ENCODE measurements at places on chromosomes 3 and 15.
A peak's percentile ranks its signal among the peaks of the same experiment; 100 is the strongest.

GRCh38 chr3:49563040-49563578 is 8.8 kb downstream of the BSN start:
- DNase-seq, result no peak

DNA sequence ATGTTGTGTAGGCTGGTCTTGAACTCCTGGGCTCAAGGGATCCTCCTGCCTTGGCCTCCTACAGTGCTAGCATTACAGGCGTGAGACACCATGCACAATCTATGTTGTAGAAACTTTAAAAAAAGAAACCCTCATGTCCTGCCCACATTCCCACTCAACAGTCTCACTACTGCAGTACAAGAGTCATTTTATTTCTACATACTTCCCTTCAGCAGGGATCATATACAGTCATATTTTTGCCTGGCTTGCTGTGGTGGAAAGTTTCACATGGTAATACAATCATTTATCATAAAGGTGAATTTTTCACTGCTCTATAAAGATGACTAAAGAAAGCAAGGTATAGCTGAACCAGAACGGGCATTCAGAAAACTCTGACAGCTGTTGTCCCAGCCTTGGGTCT is 53.8 kb upstream of the PIK3CB start:
- no peak for DNase-seq

DNA sequence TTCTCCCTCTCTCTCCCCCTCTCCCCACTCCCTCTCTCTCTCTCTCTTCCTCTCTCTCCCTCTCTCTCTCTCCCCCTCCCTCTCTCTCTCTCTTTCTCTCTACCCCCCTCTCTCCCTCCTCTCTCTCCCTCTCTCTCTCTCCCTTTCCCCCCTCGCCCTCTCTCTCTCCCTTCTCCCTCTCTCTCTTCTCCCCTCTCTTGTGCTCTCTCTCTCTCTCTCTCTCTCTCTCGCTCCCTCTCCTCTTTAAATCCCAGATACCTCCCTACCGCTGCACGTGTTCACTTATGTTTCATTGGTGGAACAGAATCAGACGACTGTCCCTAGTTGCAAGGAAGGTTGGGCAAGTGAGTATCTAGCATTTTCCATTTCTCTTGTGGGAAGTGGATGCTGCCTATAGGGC is 166.5 kb downstream of the EBLN2 start:
- no peak for DNase-seq

- DNase-seq, result no peak
Measured at GRCh38 chr3:128735884-128736283, 9.9 kb downstream of the RAB7A start.

DNA sequence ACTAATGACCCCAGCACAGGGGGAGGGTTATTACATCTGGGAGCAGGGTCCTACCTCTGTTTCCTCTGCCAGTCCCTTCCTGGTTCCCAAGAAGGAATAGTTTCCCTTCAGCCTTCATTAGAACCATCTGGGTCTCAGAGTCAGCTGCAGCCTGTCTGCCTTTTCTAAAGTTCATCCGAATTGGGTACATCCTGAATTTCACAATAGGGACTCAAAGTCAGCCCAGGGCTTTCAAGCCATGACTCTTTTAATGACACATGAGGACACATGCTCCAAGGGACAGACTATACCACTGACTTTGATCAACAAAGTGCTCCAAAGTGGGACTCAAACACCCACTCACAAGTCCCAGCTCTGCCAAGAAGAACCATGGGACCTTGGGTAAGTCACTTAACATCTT is 12.7 kb upstream of the CRABP1 start:
- no peak for DNase-seq

- DNase-seq, result no peak
Measured at GRCh38 chr3:180287703-180288102, 251.0 kb upstream of the PEX5L start.

- no peak for DNase-seq
Measured at GRCh38 chr3:159929171-159930141, 59.2 kb upstream of the IL12A start.

- DNase-seq, result no peak
Measured at GRCh38 chr15:74646480-74646879, 30.8 kb downstream of the CLK3 start.

DNA sequence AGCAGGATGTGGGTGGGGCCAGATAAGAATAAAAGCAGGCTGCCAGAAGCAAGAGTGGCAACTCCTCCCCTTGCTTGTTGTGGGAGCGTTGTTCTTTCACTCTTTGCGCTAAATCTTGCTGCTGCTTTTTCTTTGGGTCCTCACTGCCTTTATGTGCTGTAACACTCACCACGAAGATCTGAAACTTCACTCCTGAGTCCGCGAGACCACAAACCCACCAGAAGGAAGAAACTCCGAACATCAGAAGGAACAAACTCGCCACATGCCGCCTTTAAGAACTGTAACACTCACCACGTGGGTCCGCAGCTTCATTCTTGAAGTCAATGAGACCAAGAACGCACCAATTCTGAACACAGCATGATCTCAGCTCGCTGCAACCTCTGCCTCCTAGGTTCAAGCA is 72.9 kb downstream of the IL12A start:
- DNase-seq, result no peak

- DNase-seq, result no peak
Measured at GRCh38 chr15:70604666-70605315, 158.6 kb downstream of the UACA start.

DNA sequence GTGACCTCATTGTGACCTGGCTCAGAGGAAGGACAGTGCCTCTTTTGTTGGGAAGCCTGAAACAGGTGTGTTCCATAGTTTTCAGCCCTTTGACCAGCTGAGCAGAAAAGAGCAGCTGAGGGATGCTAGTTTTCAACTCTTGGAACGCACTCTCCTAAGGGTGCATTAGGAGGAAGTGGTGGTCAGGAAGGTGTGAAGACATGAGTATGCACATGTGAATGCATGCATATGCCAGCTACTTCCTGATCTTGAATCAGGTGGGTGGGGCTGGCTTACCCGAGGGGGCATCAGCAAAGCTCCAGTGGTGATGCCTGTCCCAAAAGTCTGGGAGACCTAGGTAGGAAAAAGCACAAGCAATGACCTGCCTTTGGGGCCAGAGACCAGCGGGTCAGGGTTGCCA is 23.3 kb upstream of the CEMIP start:
- DNase-seq, result no peak

GRCh38 chr3:66836363-66837152 is 161.5 kb upstream of the KBTBD8 start:
- DNase-seq, result no peak

DNA sequence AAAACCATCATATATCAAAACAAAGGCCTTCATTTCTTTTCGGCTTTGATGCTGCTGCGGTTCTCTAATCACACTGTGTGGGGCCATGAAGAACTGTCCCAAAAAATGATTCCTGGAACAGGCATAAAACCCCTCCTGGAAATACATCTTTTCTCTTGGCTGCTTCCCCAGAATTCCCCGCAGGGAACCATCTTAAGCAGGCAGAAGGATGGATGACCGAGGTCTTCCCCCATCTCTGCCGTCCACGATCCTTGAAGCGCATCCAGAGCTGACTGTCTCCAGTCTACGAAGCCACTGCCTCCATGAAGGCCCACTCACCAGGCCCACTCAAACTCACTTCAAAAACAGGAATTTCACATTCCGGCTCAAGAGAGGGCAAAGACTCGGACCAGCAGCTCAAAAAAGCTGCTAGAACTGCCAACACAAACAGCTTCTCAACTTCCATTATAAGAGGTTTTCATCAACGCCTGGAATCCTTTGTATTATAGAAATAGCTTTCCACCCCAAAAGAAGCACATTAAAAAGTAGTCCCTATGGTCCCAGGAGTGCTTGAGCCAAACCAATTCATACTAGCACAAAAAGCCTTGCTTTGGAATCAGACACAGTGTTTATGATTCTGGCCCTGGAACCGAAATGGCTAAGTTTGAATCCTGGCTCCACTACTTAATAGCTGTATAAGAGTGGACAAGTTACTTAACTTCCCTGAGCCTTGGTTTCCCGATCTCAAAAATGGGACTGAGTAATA is 487.5 kb upstream of the WNT5A start:
- no peak for DNase-seq

- no peak for DNase-seq
Measured at GRCh38 chr15:40146037-40146436, 14.8 kb upstream of the BUB1B start.

- no peak for DNase-seq
Measured at GRCh38 chr3:129421988-129422745, 6.3 kb downstream of the EFCAB12 start.

GRCh38 chr3:25038271-25038670 is 389.8 kb upstream of the RARB start:
- DNase-seq, result no peak

DNA sequence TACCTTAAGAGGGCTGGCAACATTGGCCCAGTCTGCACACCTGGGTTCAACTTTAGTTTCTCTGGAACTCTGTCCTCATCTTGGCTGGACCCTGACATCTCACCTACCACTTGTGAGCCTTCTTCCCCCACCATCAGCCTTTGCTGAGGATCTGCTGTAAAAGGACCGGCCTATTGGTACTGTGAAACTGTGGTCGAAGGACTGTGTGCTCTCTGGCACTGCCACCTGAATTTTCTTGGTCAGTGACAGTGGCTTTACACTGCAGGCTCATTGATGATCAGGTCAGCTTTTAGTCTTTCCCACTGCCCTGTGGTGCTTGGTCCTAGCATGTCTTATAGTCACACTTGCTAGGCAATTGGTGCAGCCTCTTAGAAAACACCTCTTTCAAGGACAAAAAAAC is 86.9 kb downstream of the PEX5L start:
- no peak for DNase-seq

GRCh38 chr3:9976721-9977709 is 9.6 kb downstream of the EMC3 start:
- no peak for DNase-seq

- peak; percentile 29 for DNase-seq
Measured at GRCh38 chr3:71582036-71582611, 1.4 kb downstream of the FOXP1 start.

DNA sequence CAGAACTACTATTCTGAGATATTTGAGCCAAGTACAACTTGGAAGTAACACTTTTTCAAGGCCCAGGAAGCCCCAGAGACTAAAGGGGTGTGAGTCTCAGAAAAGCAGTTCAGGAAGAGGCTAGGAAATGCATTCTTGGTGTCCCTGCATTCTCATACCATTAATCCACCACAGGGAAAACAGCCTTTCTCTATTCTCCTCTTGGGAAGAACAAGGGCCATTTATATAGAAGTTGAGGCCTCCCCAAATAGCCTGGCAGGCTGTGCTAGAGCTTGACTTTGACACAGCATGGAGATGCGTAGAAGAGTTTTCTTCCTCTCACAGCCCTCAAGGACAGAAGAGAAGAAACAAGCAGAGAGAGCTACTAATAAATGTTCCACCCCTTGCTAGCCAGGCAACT is 5.5 kb upstream of the NR2C2 start:
- DNase-seq, result no peak

DNA sequence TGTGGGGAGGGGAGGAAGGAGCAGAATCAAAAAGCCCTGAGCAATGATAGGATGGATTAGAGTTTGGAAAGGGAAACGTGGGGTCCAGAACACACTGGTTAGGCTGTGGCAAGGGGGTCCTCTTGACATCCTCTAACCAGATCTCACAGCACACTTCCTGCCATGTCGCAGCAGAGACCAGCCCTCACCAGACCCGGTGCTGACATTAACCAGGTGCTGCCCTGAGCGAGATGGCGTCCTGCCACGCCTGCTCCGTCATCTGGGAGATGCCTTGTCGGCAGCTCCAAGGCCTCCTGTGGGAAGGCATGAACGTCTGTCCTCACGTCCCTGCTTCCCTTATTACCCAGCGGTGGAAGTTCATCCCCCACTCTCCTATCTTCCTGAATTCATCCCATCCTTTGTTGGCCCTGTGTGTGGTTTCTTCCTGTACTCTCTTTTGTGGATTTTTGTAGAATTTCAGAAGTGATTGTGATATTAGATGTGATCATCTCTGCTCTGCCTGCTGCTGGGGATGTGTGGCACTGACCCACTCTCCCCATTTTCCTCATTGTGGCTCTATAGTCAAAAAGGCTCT is 29.4 kb upstream of the MYZAP start:
- no peak for DNase-seq

GRCh38 chr3:146078031-146078430 is 83.0 kb downstream of the PLOD2 start:
- DNase-seq, result no peak

GRCh38 chr3:172030181-172030580 is 9.2 kb upstream of the FNDC3B start:
- DNase-seq, result no peak
